ACHN (cell line): ENCODE measurements at places on chromosomes 13 and 19.
A peak's percentile ranks its signal among the peaks of the same experiment; 100 is the strongest.

DNA sequence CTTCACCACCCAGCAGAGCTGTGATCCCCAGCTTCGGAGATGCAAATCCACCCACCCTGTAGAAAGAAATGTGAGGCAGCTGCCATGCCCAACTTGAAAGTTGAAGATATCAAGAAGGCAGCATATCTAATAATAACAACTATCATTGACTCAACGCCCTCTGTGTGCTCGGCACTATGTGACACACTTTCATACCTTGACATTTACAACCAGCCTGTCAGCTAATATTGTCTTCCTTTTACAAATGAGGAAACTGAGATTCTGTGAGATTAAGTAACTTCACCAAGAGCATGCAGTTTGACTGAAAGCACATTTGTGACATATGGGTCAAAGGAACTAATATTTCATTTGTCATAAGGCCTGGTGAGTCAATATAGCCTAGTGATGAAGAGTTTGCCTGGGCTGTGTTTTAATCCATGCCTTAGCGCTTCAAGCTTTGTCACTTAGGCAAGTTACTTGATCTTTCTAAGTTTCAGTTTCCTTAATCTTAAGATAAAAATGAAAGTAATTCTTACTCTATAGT, 137.0 kb downstream of the FLT1 start:
- DNase-seq, result no peak

DNA sequence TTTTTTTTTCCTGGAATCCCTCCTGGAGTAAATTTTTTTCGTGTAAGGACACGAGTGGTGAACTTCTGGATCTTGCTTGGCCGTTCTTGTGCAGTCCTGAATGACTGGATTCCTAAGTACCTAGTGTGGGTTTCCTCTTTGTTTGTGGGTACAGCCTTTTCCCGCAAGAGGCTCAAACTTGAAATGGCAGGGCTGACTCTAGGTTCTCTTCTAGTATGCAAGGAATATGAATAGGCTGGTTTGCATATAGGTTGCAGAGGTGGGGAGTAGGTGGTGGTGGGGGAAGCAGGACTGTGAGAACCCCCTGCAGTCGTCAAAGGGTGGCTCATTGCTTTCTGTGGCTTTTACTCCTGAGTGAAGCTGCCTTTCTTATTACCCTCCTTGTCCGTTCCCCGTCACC, 13.6 kb downstream of the UBAC2 start:
- DNase-seq, result no peak

GRCh38 chr13:99273128-99273527, 14.9 kb upstream of the GPR18 start:
- DNase-seq, result no peak

GRCh38 chr19:44303976-44304568, 753 bp downstream of the ZNF235 start:
- DNase-seq, result peak; percentile 14

DNA sequence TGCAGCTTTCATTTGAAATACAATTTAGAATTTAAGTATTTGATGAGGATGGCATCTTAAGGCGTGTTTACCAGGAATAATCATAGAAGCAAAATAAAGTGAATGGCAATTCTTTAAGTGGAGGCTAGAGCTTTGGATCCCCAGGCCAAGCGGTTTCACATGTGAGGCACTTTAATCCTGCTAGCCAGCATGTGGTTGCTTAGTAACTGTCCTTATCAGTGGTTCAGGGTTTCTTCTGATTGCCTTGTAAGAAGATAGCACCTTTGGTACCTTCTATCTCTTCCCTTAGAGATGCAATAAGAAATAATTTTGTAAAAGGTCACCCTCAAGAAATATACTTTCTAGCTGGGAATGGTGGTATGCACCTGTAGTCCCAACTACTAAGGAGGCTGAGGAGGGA, 38.9 kb upstream of the SERP2 start:
- DNase-seq, result no peak

DNA sequence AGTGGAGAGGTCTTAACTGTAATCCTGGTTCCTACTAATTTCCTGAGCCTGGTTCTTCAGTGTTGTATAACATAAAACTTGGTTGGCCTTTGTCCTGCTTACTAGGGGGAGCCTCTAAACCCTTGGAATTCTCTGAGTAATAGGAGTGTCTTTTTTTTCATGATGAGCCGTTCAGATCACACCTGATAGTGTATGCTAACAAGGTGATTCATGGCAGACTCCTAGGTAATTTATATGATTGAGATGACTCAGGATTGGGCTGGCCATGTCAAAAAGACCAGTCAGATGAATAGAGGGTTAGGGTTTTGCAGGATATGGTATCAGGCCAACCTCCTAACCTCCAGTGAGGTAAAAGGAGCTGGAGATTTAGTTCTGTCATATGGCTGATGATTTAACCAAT, 135.8 kb upstream of the KLF12 start:
- DNase-seq, result no peak

DNA sequence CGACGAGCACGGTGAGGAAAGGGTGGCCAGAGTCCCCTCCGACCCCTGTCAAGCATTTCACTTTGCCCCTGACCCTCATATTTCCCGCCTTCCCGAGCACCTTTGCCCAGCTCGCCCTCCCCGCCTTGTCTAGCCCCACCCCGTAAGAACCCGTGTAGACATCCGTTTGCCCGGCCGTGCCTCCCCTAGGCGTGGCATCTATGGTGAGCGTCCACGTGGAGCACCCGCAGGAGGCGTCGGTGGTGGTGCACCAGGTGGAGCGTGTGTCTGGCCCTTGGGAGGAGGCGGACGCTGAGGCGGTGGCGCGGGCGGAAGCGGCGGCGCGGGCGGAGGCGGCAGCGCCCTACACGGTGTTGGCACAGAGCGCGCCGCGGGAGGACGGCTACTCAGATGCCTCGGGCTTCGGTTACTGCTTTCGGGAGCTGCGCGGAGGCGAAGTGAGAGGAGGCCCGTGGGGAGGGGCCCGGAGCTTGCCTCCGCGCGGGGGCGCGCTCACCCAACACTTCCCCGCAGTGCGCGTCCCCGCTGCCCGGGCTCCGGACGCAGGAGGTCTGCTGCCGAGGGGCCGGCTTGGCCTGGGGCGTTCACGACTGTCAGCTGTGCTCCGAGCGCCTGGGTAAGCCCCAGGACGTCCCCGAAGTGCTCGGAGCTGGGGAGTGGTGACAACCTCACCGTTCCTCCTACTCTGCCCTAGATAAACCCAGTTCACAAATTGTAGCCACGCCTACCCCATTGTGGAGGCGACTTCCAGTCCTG, 4.2 kb downstream of the LTBP4 start:
- peak; percentile 70 for DNase-seq

- no peak for DNase-seq
These were observed 670.5 kb upstream of the ARGLU1 start for GRCh38 chr13:107238262-107238981.

GRCh38 chr13:114057166-114058050, 75.0 kb downstream of the RASA3 start:
- no peak for DNase-seq

GRCh38 chr19:17347361-17347760, 10.0 kb downstream of the GTPBP3 start:
- no peak for DNase-seq

GRCh38 chr19:43525836-43526771, 897 bp downstream of the ETHE1 start:
- no peak for DNase-seq

- DNase-seq, result no peak
These were observed 292.7 kb downstream of the MYO16 start for GRCh38 chr13:108922108-108922507.

GRCh38 chr19:19595171-19595701, 23.3 kb downstream of the PBX4 start:
- no peak for DNase-seq

- no peak for DNase-seq
These were observed 20.9 kb downstream of the FCHO1 start for GRCh38 chr19:17772172-17772571.

- DNase-seq, result no peak
These were observed 5.2 kb downstream of the TLE6 start for GRCh38 chr19:2982561-2982960.

DNA sequence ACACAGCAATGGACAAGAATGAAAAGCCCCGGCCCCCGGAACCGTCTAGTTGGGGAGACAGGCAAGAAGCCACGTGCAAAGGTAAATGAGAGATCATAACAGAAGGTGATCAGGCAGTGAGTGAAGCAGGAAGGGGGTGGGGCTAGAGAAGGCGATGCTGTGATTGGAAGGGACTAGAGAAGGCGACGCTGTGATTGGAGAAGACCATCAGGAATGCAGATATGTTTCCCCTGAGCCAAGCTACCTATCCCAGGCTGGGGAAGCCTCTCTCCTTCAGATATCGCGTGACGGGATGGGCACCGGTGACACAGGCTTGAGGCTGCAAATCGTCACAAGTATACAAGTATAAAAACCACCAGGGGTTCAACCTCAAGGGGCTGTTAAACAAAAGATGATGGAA, 21.8 kb downstream of the DCAF15 start:
- peak; percentile 78 for DNase-seq

- DNase-seq, result peak; percentile 61
These were observed 28.7 kb downstream of the COMP start for GRCh38 chr19:18762125-18763023.

GRCh38 chr19:33849551-33850147, 53.0 kb downstream of the KCTD15 start:
- no peak for DNase-seq

DNA sequence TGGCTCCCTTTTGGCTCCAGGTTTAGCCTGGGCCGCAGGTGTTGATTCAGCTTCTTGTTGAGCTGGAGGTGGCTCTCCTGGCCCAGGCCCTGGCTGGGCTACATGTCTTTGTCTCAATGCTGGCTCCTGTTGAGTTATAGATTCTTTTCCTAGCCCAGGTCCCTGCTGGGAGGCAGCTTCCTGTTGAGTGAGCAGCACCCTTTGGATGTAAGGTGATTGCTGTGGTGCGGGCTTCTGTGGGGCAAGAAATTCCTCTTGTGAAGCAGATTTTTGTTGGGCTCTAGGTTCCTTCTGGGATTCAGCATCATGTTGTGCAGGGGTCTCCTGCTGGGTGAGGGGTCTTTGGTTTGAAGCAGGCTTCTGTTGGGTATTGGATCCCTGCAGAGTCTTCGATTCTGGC, 545 bp downstream of the LIPE start:
- DNase-seq, result no peak

DNA sequence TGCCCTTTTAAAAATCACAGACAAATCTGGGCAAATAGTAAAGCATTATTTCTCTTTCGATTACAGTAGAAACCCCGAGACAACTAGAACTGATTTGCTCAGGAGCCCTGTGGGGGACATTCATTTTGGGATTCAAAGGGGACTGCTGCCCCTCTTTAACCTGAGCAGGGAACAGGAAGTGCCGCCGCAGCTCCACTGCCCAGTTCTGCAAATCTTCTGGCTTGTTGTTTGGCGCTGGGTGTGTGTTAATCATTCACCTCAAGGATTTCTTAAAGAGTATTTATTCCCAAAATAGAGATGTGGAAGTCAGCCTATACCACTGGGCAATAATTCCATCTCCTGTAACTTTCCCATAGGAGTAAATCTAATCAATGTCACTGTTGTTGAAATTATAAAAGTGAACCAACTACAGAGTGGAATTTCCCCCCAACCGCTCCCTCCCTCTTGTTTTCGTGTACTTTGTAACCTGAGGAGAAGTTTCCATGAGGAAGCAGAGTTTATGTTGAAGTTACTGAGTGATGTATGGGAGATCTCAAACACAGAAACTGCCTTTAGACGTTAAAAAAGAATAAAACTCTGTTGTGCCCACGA, 515.8 kb downstream of the KLF12 start:
- DNase-seq, result peak; percentile 11

GRCh38 chr13:33968520-33969507, 150.9 kb downstream of the RFC3 start:
- DNase-seq, result no peak

GRCh38 chr13:78976696-78977095, 317.7 kb upstream of the OBI1 start:
- no peak for DNase-seq

GRCh38 chr13:111006506-111007031, 91.7 kb upstream of the ANKRD10 start:
- no peak for DNase-seq

- DNase-seq, result peak; percentile 56
These were observed at the start of gene MAST1 for GRCh38 chr19:12838182-12838885. Gene MAST1 (plus strand): TSS chr19:12838515. CDS start chr19:12838573, 58 bp downstream.
